WERI-Rb-1 (cell line): ENCODE measurements at places on chromosomes 1 and 21.
A peak's percentile ranks its signal among the peaks of the same experiment; 100 is the strongest.

- no peak for DNase-seq
These were observed 23.2 kb downstream of the MCOLN2 start for GRCh38 chr1:84973498-84974334.

- DNase-seq, result no peak
These were observed 27.0 kb downstream of the DNASE2B start for GRCh38 chr1:84425150-84425896.

DNA sequence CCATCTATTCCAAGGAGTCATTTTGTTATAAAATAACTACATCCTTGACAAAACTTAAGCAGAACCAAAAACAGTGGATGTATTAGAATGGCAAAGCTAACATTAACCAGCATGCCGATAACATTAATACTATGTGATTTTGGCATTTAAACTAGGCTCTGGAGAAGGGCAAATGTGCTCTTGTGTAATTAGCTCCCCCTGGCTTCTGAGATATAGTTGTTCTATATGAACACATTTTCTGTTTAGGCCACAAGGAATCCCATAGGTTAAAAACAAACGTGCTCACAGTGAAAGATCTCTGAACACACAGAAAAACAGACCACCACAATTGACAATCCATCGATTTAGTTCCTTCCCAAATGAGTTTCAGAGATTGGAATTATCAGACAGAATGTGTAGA is 57.4 kb upstream of the TARS2 start:
- no peak for DNase-seq

DNA sequence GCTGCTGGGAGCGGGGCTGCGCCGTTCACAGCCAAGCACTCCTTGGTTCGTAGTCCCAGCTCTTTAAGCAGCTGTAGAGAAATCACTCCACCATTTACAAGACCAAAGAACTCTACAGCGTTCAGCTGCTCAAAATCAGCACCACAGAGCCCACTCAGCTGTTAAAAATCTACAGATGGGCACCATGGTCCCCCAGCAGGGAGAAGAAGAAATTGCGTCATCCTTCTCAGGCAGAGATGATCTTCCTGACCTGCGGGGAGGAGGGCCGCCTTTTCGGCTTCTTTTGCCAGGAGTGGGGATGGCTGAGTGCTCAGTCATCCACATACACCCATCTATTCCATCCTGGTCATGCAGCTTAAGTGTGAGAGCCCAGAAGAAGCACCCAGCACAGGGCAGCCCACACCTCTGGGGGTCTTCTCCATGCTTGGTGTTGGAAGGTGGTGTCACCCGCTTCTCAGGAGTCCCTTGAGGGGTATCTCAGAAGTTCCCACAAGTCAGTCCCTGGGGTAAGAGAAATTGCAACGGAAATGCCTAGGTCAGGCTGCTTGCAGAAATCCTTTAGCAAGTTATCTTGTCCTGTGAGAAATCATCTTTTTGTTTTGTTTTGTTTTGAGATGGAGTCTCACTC is 163.8 kb downstream of the NPHP4 start:
- DNase-seq, result no peak

DNA sequence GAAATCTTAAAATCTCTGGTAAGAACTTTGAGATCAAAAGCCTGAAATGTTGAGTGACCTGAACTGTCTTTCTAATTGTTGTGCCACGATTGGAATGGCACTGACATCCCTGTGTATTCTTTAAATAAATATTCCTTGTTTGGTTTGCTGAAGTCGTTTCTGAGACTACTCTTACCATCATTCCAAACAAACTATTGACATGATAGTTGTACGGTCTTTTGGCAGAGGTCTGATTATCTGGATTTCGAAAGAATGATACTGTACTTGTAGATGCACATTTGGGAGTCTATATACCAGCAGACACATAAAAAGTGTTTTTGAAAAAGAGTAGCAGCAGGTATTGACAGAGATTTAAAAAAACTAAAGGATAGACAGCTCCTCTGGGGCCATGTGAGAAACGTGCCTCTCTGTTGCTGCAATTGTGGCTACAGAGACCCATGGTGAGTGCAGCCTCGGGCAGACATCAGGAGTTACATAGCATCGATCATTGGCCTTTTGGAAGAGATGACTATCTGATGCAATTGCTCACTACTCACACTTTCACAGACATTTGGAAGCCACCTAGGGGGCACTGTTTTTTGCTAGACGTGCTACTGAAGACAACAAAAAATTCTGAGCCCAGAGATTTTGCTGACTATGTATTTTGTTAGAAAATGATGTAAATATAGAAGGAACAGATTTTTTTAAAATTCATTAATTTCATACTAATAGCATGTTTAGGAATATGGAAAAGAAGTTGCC is 464.5 kb downstream of the KCNT2 start:
- no peak for DNase-seq

DNA sequence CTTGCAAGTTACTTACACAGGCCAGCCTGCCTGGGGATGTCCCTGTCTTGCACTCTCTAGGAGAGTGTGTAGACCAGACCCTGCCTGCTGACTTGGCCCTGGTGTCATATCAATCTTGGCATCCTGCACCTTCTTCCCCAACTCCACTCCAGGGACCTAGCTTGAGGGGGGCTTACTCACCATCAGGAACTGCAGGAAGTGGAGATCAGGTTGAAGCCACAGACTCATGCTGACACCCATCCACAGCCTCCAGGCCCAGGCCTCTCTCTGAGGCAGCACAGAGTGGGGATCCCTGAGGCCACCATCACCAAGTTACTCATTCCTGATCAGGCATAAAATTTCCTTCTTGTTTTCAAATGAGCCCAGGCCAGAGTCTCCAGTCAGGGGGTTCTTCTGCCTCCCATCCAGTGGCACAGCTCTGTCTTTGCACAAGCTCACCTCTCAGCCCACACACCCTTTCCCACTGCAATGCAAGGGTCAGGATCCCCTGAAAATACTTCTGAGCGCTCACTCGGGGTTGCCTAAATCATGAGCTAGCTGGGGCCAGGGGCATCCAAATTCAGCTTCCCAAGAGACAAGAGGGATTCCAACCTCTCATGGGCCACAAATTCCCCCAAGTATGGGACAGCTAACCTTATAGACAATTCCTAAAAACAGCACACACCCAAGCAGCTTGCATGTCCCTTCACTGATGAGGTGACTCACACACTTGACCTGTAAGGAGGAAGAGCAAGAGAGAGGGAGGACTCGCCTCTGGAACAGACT is 33.5 kb downstream of the CSMD2 start:
- DNase-seq, result no peak

- DNase-seq, result peak; percentile 74
These were observed 662 bp downstream of the SCAF4 start for GRCh38 chr21:31731056-31731856.

DNA sequence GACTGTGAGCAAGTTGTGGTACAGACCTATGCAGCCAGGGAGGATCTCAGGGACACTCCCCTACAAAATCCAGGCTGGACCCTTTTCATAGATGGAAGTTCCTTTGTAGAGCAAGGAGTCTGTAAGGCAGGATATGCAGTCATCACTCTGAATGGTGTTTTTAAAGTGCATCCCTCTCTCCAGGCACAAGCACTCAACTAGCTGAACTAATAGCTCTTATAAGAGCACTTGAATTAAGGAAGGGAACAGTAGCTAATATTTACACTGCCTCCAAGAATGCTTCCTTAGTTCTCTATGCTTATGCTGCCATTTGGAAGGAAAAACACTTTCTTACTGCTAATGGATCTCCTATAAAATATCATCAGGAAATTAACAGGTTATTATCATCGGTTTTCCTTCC is 27.0 kb upstream of the SMYD3 start:
- no peak for DNase-seq

GRCh38 chr1:157367091-157367739 is 185.1 kb downstream of the FCRL5 start:
- DNase-seq, result no peak

DNA sequence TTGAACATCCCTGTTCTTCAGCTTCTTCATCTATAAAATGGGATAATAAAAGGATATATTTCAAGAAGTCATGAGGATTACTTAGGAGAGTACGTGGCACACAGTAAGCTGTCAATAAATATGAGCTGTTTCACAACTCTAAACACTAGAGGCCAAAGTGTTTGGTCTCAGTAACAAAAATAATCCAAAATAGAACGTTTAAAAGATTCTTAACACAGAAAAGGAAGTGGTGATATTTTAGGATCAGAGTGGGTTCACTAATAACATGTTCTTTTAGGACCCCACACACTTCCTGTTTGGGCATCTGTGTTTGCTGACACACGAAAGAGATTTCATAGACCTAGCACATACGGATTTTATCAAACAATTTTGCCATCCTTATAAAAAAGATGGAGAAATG is 32.9 kb downstream of the TNFSF18 start:
- DNase-seq, result no peak

DNA sequence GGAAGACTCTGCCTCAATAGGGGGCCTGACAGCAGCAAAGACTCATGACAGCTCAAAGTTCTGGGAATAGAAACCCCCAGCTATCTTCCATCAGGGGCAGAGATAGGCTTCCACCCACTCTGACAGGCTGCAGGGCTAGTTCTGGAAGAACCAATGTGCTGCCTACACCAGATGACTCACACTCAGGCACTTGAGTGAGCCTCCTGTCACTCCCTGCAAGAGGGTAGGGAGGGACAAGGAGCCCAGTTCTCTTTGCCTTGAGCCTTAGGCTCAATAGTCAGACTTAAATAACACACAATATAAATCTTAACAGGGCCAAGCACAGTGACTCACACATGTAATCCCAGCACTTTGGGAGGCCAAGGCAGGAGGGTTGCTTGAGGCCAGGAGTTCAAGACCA is 386.4 kb downstream of the HHAT start:
- no peak for DNase-seq

DNA sequence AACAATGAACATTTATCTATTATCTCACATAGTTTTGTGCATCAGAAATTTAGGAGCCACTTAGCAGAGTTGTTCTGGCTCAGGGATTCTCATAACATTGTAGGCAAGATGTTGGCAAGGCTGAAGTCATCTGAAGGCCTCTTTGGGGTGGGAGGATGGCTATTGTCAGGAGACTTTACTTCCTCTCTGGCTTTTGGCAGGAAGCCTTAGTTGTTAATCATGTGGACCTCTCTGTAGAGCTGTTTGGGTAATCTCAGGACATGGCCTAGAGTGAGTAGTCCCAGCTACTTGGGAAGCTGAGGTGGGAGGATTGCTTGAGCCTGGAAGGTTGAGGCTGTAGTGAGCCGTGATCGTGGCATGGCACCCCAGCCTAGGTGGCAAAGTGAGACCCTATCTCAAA is 40.2 kb downstream of the RASAL2 start:
- no peak for DNase-seq

GRCh38 chr1:16187748-16188401 is 24.6 kb downstream of the ARHGEF19 start:
- DNase-seq, result peak; percentile 64

DNA sequence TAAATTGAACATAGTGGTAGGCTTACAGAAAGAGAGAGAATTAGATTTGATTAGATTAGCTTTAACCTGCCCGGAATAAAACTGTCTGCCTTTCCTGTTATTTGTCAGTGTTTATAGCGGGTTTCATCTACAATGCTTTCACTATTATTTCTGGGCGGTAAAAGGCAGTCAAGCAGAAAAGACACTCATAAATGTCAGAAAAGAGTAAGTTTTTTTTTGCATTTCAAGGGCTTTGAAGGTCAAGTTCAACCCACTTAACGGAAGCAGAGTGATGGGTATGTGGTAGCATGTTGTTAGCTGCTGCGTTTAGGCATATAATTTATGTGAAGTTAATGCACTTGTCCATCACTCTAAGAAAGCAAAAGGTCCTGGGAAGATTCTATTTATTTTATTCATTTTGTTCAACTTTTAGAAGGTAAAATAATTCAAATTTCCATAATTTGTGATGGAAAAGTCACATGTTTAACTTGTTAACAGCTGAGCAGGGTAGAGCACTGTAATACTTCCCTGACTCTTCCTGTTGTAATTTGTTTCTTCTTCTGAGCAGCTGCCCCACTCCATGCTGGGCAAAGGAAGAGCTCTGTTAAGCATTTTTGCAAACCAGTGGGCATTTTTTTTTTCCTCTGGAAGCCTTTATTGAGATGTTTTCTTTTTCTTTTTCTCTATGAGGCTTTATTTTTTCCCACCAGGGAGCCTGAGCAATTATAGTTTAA is 220.1 kb downstream of the ST6GALNAC3 start:
- no peak for DNase-seq

DNA sequence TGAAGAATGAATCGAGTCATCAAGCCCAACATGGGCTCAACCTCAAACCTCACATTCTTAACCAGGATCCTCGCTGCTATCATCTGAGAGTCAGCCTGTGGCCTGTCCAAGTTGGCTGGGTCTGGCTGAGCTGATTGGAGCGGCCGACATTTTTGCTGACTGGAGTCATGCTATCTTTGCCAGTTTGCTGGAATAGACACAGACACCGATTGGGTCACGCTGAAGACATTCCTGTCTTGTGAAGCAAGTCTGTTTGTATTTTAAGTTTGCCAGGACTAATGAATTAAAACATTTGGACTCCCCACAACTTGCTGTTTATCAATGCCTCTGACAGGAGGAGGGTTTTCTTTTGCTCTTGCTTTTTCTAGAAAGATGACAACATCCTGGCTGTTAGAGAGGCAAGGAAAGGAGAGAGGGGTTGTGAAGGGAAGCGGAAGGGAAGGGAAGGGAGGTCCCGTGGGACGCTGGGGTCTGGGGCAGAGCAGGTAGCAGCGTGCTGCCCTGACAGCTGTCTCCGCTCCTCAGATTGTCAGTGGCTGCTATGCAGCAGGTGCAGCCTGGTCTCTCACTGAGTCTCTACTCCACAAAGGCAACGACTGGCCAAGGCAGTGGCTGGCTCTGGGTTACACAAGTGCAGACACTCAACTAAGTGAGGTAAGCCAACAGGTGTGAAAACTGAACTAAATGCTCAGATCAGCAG is at the start of gene MAP3K7CL:
MAP3K7CL (plus strand) TSS at position 375 of the 700 bp plus-strand sequence. CDS start 2,701 bp downstream, outside the sequence.
- DNase-seq, result no peak

GRCh38 chr1:203026031-203026665 is at the start of gene PPFIA4:
Gene PPFIA4, plus strand, starts transcription at chr1:203026491. Its CDS starts 12,518 bp downstream, at chr1:203039009.
- DNase-seq, result peak; percentile 97

DNA sequence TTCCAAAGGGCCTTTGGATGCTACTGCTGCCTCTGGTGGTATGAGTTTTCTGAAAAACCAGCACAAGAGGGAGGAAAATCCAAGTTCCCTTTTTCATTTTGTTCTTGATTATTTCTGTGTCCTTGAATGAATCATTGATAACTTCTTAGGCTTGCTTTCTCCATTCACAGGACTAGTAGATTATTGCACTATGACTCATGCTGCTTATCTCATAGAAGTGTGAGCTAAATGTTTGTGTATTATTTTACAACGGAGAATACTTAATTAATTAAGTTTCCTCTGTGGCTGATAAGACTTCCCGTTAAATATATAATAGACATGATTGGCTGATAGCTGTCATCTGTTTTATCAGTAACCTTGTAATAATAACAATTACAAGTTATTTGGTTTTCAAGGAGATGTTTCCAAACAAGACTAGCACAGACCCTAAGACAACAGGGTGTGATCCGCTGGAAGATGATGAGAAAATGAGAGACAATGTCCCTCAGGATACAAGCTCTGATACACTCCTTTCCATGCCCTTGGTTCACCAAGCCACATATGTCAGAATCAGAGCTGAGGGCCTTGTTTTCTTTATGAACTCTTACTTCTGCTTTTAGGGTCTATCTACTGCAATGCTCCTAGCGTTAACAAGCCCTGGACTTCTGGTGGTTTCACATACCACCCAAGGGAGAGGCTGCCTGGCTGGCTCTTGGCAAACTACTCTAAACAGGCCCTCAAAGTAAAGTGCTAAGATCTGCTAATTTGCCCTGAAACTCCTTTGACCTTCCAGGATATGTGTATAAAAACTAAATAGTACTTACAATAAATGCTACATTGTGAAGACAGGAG is 1078.3 kb downstream of the TTLL7 start:
- DNase-seq, result no peak
